ENCODE measurements at places on chromosomes 7 and 10.

DNA sequence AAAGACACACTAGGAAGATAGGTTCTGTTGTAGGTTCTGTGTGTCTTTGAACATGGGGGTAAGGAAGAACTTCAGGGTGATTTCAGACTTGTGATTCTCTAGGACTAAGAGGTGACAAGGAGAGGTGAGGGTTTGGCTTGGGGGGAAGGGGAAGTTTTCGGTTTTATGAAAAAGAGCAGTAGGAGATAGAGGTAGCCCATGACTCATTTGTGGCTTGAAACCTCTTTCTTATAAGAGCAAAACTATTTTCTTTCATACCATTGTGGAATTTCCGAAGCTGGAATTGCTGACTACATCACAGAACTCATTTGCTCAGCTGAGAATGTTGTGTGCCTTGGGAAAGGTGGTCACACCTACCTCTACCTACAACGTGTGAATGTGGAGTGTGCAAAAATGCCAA is 39.6 kb upstream of the IKZF1 start:
- DNase-seq = peak; percentile 48
- H3K4me3 ChIP-seq = peak overlapping the region; percentile 82
- peak overlapping the region; percentile 96 for H3K27ac ChIP-seq
- no peaks in the 10 kb centered on the region for H3K27me3 ChIP-seq
- peaks cover 98% of the 10 kb centered on the region for H3K4me1 ChIP-seq
- H3K36me3 ChIP-seq = peaks cover 37% of the 10 kb centered on the region

GRCh38 chr10:129601737-129602136 is 134.7 kb downstream of the MGMT start:
- peaks cover 6% of the 10 kb centered on the region for H3K4me1 ChIP-seq
- H3K27ac ChIP-seq = no peak overlapping the region
- H3K27me3 ChIP-seq = no peaks in the 10 kb centered on the region
- H3K4me3 ChIP-seq = no peak overlapping the region
- no peak for DNase-seq

- H3K27me3 ChIP-seq = no peaks in the 10 kb centered on the region
- DNase-seq = no peak
- H3K4me3 ChIP-seq = no peak overlapping the region
- no peaks in the 10 kb centered on the region for H3K36me3 ChIP-seq
- H3K4me1 ChIP-seq = no peaks in the 10 kb centered on the region
These were observed 184.2 kb upstream of the TMEM196 start for GRCh38 chr7:19957664-19958063.

DNA sequence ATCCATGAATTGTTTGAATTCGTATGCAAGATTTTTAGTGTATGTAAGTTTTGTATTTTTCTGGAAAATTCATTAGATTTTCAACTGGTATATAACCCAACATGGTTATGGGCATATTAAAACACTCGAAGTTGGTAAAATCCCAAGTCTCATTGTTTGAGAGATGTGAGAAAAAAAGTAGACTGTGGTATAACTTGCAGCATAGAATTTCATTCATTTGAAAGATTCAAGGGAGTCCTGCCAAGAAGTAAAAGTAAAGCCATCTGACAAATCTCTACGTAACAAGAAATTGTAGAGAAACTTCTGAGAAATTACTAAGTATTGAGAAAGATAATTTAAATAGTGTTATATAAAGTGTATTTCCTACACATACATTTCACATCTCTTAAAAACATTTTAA is 40.2 kb downstream of the SEMA3E start:
- no peaks in the 10 kb centered on the region for H3K27me3 ChIP-seq
- H3K4me1 ChIP-seq = no peaks in the 10 kb centered on the region
- no peak overlapping the region for H3K27ac ChIP-seq
- no peaks in the 10 kb centered on the region for H3K36me3 ChIP-seq

GRCh38 chr7:53609185-53609584 is 573.8 kb downstream of the POM121L12 start:
- H3K4me1 ChIP-seq = no peaks in the 10 kb centered on the region
- no peaks in the 10 kb centered on the region for H3K27me3 ChIP-seq
- no peak overlapping the region for H3K4me3 ChIP-seq
- DNase-seq = no peak
- no peak overlapping the region for H3K27ac ChIP-seq
- no peaks in the 10 kb centered on the region for H3K36me3 ChIP-seq

DNA sequence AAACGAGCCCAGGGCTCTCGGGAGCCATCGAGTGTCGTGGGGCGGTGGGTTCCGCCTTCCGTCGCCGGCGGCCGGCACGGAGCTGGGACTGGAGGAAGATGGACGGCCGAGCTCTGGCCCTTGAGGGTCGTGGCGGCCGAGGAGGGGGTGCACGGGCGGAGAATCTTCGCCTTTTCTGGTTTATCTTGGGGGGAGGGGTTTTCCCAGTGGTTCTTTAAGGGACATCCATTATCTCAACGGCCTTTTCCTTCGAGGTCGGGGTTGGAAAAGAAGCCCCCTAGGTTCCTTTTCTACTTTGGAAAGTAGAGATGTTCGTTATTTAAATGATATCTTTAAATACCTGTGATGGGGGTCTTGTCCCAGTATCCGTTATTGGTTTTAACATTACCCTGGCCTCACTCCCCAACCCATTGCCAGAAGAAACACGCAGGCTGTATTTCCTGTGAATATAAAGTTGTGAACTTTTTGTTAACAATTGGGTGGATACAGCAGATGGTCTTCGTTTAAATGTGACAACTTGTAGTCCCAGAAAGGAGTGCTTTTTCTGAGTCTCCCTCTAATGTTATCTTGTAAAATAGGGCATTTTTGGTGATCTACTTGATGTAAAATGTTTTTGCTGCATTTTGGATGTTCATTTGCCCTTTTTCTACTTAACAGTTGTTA is 765 bp downstream of the CCAR1 start:
- H3K4me1 ChIP-seq = peaks cover 18% of the 10 kb centered on the region
- no peaks in the 10 kb centered on the region for H3K27me3 ChIP-seq
- peak overlapping the region; percentile 95 for H3K4me3 ChIP-seq
- no peak for DNase-seq
- peaks cover 33% of the 10 kb centered on the region for H3K36me3 ChIP-seq

DNA sequence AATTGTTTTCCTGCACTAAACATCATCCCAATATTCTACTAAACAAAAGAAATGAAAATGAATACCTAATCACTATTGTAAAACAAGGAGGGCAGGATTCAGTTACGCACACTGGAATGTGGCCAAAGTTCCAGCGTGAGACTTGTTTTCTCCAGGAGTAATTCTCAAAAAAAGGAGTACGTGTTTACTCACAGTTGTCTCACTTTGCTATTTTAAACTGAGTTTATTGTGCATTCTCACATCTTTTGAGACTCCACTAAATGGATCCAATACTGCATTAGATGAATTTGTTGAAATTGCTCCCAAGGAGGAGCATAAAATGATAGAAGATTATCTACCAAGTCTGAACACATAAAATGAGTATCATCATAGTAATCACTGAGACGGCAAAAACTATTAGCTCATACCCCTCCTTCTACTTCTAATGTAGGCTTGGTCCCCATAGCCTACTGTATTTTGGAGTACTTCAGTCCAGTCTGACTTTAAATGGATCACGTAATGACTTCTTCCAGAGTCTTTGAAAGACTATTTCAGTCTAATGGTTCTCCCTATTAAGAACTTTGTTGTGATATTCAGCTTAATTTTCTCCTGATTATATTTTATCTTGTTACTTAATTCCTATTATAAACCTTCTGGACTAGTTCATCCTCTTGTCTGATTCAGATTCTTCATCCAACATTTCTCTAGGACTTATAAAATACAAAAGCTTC is 3.8 kb downstream of the GRM3 start:
- no peak overlapping the region for H3K27ac ChIP-seq
- H3K27me3 ChIP-seq = peaks cover 25% of the 10 kb centered on the region
- H3K36me3 ChIP-seq = no peaks in the 10 kb centered on the region
- no peak overlapping the region for H3K4me3 ChIP-seq

DNA sequence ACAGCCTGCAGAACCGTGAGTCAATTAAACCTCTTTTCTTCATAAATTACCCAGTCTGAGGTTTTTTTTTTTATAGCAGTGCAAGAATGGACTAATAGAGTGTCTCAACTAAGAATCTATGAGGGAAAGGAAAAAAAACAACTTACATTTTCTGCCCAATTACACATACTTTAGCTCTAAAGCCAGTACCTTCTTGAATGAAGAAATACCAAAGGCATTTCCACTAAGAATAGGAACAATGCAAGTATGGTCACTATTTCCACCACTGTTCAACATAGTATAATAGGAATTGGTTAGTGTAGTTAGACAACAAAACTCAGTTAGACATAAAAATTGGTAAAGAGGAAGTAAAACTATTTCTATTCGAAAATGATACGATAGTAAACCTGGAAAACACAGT is 37.6 kb downstream of the MICU1 start:
- H3K36me3 ChIP-seq = peaks cover 14% of the 10 kb centered on the region
- H3K4me1 ChIP-seq = peaks cover 16% of the 10 kb centered on the region
- no peak overlapping the region for H3K27ac ChIP-seq
- no peaks in the 10 kb centered on the region for H3K27me3 ChIP-seq
- H3K4me3 ChIP-seq = no peak overlapping the region
- DNase-seq = no peak

DNA sequence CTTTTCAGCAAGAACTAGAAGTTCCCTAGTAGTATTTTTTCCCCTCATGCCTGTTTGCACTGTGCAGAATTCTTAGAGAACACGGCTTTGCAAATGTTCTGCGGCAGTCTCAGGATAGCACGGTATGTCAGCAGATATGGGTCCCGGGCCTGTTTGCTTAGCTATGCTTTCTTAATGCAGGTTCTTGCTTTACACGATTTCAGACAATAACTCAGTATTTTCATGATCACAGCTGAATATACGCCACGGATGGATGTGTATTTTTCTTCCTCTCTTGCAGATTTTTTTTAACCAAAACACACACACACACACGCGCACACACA is 137.3 kb downstream of the HECW1 start:
- peaks cover 18% of the 10 kb centered on the region for H3K27me3 ChIP-seq
- no peaks in the 10 kb centered on the region for H3K4me1 ChIP-seq
- DNase-seq = no peak
